ENCODE measurements at places on chromosomes 12 and 14.

GRCh38 chr14:59483363-59483762 lies 845 bp downstream of the L3HYPDH start:
- DNase-seq, result no peak

GRCh38 chr14:74826574-74826973 lies 49.4 kb downstream of the PROX2 start:
- no peak for DNase-seq

GRCh38 chr12:67078957-67079356 lies 190.2 kb upstream of the CAND1 start:
- no peak for DNase-seq

DNA sequence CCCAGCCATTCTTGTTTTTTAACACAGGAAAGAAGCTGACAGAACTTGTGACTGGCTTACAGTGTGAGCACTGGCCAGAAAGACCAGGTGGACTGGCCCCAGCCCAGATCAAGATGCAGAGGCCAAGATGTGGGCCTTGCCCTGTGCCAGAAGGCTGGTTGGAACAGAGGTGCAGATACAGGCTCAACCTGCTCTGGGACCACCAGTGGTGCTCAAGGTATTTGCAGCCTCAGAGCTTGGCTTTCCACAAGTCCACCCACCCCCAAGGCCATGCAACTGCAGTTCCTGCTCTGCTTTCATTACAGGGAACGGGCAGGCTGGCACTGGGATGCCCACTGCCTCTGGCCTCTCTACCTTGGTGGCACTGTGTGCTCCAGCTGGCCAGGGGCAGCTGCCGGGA lies 23.3 kb downstream of the ZFC3H1 start:
- no peak for DNase-seq

GRCh38 chr12:25190793-25191192 lies 4.2 kb downstream of the DNAI7 start:
- no peak for DNase-seq

DNA sequence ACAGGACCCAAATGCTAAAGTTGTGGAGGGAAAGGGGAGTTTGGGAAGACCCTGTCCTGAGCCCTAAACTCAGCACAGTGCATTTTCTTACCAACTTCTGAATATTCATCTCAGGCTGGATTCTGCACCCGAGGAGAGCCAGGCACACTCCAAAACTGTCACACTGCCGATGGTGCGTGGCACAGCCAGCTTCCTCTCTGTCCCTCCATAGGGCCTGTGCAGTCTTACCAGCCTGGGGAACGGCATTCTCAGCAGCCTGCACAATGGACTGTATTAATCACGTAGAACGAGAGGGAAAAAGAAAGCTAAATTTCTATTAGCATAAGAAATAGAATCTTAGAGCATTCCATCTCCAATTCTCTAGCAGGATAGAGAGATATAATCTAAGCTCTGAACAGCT lies 71.3 kb upstream of the GPATCH2L start:
- DNase-seq, result no peak
